ENCODE measurements at places on chromosomes 16 and 17.

- peak; percentile 78 for DNase-seq
Measured at GRCh38 chr17:79188048-79188447, 113.4 kb downstream of the ENGASE start.

DNA sequence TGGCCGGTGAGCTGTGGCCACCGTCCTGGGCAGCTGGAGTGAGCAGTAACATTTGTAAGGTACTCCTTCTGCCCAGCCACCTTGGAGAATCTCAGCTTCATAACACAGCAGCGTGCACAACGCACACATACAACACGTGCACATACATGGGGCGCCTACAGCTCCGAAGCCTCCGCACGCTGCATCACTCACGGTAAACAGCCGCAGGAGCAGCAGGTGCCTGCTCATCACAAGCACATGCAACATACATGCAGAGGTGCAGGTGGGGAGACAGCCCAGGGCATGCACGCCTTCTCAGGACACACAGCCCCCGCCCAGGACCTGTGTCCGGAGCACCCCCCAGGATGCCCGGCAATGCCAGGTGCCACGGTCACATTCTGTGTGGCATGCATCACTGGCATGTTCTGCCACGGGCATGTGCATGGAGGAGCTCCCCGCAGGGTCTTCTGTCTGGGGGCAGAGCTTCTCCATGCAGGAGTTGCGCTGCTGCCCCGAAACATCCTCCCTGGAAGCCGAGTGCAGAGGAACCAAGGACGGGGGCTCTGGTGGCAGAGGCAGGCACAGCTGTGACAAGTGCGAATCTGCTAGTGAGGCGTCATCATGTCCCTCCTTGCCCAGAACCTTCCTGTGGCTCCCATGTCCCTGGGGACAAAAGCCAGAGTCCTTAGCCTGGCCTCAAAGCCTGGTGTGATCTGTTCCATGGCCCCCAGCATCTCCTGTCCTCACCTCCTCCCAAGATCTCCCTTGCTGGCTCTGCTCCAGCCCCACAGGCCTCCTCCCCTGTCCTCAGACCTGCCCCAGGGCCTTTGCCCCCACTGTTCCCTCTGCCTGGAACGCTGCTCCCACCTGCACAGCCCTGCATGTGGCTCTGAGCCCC lies 184.0 kb upstream of the GSE1 start:
- DNase-seq = no peak

- DNase-seq = no peak
Measured at GRCh38 chr17:67260170-67260987, 15.4 kb upstream of the HELZ start.

DNA sequence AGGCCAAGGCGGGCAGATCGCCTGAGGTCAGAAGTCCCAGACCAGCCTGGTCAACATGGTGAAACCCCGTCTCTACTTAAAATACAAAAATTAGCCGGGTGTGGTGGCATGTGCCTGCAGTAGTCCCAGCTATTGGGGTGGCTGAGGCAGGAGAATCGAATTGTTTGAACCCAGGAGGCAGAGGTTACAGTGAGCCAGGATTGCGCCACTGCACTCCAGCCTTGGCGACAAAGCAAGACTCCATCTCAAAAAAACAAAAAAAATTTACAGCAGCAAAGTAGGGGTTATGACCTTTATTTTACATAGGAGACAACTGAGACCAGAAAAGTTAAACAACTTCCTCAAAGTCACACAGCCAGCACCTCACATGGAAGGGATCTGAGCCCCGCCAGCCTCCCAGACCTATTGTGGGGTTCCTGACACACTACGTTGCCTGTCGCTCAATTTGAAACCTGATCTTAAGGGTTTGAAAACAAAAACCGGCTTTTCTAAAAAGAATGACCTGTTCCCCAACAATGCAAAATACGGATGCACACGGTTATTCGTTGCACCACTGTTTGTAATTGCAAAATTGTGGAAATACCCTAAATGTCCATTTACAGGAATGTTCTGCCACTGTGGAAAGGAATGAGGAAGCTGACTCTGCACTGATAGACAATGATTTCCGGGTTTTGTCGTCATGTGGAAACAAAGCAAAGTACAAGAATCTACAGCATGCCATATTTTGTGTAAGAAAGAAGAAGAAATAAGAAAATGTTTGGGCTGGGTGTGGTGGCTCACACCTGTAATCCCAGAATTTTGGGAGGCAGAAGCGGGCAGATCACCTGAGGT lies 77.2 kb downstream of the CNGB1 start:
- no peak for DNase-seq

DNA sequence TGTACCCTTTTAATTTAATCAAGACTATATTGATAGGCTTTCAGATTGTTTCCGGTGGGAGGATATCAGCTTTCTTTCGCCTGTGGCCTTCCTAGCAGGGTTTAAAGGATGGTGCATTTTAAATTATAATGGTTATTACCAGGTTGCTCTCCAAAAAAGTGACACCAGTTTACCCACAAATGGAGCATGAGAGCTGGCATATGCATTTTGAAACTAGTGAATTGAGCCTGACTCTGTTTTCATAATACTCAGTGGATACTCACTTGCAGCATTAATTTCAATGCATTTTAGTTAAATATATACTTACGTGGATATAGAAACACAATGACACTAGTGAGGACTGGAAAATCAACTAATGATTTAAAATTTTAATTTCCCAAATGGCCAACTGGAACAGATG lies 5.8 kb downstream of the MYL4 start:
- DNase-seq = no peak

All from GM20000 (cell line).